ENCODE measurements at places on chromosomes 2 and 18. TPM values are rescaled to one million over a fixed set of nuclear protein-coding genes. Genes with fewer than 3 reads are reported as not detected.

Gene SEH1L
- 25.2 TPM for total RNA-seq

DNA sequence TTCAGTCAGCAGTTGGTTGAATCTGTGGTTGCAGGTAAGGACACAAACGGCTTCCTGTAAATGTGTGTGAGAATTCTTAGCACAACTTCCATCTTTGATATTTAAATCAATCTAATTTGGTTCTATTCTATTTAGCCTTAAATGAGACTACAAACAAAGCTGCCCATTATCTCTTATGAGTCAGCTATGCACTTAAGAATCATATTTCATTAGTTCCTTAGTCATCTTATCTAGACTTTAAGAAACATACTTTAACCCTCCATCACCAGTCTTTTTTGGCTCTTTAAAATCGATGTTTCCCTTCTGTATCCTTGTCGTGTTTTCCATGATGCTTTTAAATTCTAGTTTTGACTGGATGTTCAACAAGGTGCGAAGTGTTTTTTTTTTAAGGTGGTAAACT, 114.4 kb upstream of the TMEM200C start:
- DNase-seq, result no peak

GRCh38 chr18:54191352-54191751, 33.1 kb downstream of the MBD2 start:
- DNase-seq, result no peak

DNA sequence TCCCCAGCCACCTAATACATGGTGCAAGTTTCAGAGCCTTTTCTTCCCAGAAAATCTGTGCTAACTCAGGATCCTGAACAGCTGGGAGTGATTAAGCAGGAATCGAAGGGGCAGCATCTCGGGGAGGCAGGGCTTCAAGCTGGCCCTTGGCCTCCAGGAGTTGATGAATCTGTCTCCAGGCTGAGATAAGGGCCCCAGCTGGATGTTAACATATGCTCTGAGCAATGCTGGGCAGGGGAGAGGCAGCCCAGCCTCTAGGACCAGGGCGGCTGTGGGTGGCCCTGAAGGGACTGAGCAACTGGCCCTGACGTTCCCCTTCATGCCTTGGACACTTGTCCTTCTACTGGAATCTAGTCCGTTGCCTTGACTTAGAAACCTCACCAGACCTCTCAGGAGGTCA, 84.1 kb upstream of the EPC2 start:
- no peak for DNase-seq

Gene CYTIP
- 10.8 TPM for total RNA-seq

Gene STAT4
- total RNA-seq, result 1.4 TPM

Gene RGPD4
- not detected for total RNA-seq

- DNase-seq, result no peak
These were observed 66.6 kb downstream of the ABCG8 start for GRCh38 chr2:43905371-43905803.

GRCh38 chr2:236359426-236360045, 95.3 kb upstream of the ASB18 start:
- DNase-seq, result no peak

- no peak for DNase-seq
These were observed 128.4 kb downstream of the LPIN1 start for GRCh38 chr2:11874861-11875260.

GRCh38 chr2:20048488-20049448, 2.7 kb downstream of the LAPTM4A start:
- DNase-seq, result no peak

DNA sequence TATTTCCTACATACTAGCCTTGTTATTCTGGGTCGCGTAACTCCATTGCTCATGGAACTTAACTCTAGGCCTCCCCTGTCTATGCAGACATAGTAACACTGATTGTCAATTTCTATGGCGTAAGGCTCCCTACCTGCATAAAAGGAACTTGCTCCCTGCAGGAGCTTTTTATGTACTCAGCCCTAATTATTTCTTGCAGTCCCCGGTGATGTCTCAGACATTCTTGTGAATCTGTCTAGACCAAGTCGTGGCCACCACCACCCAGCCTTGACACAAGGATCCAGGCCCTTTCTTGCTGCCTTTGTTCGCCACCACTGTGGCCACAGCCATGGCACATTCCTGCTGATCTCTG, 189.5 kb upstream of the CTAGE1 start:
- no peak for DNase-seq
